Testis (tissue), 5 donors: ENCODE measurements at places on chromosomes 3 and 15.
A peak's percentile ranks its signal among the peaks of the same experiment; 100 is the strongest.

DNA sequence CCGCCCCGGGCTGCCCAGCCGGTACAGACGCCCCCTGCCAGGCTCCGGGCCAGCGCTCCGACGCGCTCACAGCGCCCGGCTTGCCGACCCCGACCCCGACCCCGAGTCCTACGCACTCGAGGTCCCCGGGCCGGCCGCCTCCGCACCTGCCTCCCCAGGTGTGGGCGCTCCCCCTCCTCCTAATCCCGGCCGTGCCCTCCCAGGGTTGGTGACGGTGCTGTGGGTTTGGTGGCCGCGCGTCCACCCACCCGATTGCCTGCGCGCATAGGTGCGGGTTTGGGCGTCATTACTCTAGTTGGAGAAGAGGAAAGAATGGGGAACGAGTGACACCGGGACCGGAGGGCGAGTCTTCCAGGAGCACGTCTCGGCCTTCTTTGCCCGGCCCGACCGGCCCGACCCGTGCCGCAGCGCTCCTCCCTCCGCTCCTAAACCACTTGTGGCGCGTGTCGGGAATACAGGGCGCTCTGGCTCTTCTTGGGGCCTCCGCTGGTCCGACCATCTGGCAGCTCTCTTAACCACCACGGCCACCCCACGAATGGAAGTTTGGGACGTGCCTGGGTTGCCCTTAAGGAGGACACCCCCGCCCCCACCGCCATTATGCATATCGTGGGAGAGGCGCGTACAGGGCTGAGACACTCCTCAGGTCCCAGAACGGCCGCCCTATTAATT lies 810 bp upstream of the THRB start:
- peak; percentile 63 for DNase-seq

DNA sequence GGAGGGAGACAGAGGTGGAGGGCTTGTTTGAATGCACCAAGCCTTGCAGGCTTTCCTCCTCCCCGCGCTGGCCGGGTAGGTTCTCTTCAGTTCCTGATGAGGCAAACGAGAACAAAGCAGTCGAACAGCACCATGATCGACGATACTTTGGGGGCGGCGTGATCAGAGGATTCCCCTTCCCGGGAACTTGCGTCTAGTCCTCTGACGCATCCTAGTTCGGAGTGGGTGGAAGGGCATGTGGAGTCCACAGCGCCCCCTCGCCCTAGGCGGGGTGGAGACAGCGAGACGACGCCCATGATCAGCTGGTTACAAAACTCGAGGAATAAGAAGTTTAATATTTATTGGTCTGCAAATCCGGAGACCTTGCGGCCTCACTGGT lies 452 bp upstream of the SV2B start:
- peak; percentile 31 for DNase-seq

DNA sequence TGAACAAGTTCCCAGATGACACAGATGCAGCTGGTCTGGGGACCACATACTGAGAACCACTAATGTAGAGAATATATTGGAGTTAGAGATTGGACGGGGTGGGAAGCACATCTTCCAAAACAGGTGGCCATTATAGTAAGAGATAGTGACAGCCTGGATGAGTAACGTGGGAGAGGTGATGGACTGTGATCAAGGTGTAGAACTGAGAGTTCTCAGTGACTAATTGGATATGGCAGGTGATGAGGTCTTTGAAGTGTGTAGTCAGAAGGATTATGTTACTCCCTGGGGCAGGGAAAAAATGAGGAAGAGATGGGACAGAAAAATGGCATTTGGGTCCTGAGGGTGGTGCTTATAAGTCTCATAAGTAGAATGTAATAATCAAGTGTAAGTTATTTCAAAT lies 66.6 kb downstream of the KCNMB2 start:
- no peak for DNase-seq

- no peak for DNase-seq
These were observed 395.5 kb downstream of the FGF12 start for GRCh38 chr3:192331749-192332385.

- no peak for DNase-seq
These were observed 62.2 kb upstream of the AKAP13 start for GRCh38 chr15:85318048-85318731.

GRCh38 chr3:172782235-172782634 lies 31.7 kb downstream of the ECT2 start:
- no peak for DNase-seq

DNA sequence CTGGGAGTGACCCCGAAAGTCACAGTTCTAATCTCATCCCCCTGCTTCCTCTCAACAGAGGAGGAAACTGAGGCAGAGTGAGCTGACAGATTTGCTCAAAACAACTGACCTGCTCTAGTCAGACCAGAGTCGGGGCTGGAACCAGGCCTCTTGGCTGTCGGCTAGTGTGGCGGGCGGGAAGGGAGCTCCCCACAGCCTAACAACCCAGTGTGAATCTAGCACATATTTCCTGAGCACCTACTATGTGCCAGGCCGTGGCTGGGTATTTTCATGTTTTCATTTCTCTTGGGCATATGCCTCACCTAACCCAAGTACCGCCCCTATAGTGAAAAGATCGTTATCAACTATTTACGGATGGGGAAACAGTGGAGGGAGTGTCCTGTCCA lies 27.2 kb downstream of the GRIP2 start:
- DNase-seq: no peak

DNA sequence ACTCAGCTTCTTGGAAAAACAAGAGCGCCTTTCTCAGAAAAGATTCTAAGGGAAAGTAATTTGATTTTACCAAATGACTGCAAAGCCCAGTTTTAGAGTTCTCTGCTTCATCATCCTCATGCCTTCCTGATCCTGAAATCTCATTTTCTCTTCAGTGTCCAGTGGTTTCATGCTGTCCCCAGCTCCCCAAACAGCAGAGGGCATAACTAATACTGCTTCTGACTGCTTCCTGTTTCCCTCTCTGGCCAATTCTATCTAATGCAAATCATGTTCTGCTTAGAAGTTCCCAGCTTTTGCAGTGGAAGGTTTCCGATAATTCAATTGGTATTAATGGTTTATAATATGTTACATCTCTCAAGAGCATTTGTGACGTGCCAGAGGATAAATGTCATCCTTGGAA lies 161.1 kb downstream of the CLSTN2 start:
- no peak for DNase-seq

GRCh38 chr15:51121118-51121517 lies 26.4 kb upstream of the TNFAIP8L3 start:
- DNase-seq: no peak

- DNase-seq: no peak
These were observed 71.5 kb downstream of the FAM174B start for GRCh38 chr15:92584105-92584504.

DNA sequence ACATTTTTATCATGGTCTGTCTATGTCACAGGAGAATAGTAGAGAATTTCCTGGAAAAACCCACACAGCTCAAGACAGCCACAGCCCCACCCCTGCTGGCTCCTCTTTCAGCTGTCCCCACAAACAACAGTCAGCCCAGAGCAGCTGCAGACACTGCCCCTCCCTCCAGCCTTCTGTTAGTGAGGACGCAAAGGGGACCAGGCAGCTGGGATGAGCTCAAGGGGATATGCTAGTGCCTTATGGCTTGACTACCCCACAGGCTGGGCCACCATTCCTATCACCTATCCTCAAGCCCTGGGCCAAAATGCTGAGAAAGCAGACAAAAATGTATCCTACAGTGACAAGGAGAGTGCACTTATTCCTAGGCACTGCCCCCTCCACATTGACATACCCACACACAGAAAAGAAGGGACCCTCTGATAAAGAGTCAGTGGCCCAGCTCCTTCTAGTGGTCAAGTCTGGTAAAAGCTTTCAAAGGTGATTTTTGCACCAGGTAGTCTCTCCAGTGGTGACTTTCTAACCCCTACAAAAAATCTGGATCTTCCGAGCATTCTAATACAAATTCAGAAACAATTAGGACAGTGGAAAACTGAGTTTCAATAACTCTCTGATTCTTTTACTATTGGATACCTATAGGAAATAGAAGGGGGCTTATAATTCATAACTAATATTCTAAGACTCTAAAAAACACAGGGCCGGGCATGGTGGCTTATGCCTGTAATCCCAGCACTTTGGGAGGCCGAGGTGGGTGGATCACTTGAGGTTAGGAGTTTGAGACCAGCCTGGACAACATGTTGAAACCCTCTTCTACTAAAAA lies 3.0 kb upstream of the MAP1A start:
- peak; percentile 61 for DNase-seq

DNA sequence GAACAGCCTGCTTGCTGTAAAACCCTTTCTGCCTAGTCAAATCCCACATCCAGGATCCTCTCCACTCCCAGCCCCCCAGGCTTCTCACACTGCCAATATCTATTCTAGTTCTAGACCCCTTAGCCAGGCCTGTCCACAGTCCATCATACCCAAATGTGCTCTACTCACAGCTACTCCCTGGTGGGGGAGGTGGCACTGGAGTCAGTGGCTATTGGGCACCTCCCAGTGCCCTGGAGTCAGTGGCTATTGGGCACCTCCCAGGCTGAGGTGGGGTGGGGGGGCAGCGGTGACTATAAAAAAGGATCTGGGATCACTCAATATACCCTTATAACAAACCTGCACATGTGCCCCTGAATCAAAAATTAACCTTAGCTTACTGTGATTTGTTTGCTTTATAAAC lies 773 bp upstream of the DISP2 start:
- no peak for DNase-seq

GRCh38 chr3:45191924-45192417 lies 34.1 kb downstream of the TMEM158 start:
- DNase-seq: no peak

DNA sequence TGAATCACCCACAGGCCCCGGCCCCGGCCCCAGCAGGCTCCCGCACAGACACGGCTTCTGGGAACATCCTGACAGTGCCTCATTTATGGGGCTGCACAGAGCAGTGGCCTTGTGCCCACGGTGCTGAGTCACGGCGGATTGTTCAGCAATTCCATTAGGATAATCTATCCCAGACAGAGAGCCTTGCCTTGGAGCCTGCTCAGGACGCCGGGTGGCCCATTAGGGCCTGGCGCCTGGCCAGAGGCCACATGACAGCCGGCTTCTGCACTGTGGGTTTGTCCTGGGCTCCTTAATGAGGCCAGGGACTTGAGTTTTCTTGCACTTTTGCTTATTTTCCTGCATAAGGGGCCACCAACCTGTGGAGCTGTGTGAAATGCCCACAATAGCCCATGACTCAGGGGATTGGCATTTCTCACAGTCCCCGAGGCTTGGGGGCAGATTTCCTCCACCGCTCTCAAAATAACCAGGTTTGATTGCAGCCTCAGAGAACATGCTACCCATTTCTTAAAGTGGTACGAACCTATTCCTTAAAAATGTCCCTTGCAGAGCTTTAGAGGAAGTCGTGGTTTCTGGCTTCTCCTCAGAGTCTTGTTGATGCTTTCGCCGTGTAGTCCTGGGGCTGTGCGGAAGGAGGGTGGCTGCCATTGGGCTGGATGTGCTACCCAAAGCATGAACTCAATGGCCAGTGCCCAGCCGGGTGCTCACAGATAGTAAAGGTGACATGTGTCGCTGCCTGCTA lies 19.0 kb downstream of the SYNM start:
- peak; percentile 80 for DNase-seq

- no peak for DNase-seq
These were observed 142.7 kb upstream of the SYNPR start for GRCh38 chr3:63135367-63135766.

- DNase-seq: no peak
These were observed 10.7 kb downstream of the BDH1 start for GRCh38 chr3:197545101-197545500.

DNA sequence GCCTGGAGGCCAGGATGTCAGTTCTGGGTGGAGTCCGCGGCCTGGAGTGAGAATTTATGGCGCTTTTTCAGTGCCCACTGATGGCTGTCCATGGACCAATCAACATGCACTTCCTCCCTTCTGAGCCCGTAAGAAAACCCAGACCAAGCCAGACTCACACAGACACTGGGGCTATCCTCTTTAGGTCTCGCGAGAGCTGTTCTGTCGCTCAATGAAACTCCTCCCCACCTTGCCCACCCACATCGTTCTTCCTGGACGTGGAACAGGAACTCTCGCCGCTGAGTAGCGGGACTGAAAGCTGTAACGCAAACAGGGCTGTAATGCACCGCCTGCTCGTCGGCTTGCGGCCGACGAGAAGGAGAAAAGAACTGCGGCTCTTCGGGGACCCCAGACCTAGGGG lies 833.0 kb upstream of the CADM2 start:
- peak; percentile 74 for DNase-seq

- no peak for DNase-seq
These were observed 869 bp upstream of the TSC22D2 start for GRCh38 chr3:150407051-150407807.

DNA sequence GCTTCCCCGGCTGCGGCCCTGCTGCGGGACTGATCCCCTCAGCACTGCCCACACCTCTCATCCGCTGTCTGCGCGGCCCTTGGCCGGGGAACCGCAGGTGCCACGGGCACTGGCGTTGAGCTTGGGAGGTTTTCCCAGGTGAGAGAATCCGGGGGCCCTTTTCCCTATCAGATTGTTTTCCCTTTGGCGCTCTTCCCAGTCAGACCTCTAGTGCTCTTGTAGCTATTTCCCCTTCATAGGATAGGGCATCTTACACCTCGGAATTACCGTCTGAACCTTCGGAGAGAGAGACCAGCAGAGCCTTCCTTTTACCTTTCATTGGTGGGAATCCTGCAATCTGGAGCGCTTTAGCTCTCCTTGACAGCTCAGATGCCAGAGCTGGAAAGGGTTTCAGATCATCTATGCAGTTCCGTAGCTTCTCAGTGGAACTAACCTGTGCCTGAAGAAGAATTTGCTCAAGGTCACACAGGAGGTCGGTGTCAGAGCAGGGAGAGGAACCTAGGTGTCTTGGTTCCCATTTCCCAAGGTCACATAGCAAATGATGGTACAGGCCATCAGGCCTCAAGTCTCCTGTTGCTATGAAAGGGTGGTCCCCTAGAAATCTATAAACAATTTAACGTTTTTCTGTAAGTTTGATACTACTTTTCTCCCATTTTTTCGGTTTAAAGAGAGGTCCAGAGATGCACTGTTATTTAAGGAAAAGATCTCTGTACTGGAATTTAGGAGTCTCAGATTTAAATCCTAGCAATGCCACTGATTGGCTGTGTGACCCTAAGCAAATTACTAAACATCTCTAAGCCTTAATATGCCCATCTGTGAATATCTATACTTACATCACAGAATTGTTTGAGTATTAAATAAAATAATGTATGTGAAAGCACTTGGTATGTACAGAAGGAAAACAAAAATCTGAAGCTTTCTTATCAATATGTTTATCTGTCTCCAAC lies 916 bp downstream of the IDH3A start:
- no peak for DNase-seq

- DNase-seq: no peak
These were observed 75.8 kb upstream of the KCNAB1 start for GRCh38 chr3:156044634-156044975.

DNA sequence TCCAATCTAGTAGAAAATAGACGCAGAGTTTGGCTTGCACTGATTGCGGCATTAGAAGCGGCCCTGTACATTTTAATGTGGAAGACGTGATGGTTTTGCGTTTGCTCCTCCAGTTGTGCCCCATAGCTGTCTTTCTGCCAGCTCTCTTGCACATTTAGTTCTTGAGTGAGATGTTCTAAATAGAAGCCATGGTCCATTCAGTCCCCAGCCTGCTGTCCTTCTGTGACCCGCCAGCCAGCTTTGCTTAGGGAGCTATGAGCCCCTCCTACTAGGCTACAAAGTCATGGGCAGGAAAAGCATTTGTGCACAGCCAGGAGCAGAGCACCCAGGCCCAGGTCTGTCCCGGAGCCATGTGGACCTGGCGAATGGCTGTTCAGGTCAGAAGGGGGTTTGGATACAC lies 50.3 kb downstream of the APBA2 start:
- DNase-seq: no peak
